ENCODE measurements at places on chromosomes 1 and 21.

DNA sequence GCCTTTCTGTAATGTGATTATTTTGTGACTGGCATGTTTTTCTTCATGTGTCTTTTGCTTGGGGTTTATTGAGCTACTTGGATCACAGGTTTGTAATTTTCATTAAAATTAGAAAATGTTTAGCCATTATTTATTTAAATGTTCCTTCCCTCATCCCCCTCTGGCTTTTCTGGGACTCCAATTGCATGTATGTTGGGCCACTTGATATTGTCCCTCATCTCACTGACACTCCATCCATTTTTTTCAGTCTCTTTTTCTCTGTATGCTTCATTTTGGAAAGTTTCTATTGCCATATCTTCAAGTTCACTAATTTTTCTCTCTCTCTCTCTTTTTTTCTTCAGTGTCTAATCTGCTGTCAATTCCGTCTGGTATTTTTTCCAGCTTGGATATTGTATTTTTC lies 390.1 kb downstream of the PRDM2 start:
- no peak for DNase-seq

DNA sequence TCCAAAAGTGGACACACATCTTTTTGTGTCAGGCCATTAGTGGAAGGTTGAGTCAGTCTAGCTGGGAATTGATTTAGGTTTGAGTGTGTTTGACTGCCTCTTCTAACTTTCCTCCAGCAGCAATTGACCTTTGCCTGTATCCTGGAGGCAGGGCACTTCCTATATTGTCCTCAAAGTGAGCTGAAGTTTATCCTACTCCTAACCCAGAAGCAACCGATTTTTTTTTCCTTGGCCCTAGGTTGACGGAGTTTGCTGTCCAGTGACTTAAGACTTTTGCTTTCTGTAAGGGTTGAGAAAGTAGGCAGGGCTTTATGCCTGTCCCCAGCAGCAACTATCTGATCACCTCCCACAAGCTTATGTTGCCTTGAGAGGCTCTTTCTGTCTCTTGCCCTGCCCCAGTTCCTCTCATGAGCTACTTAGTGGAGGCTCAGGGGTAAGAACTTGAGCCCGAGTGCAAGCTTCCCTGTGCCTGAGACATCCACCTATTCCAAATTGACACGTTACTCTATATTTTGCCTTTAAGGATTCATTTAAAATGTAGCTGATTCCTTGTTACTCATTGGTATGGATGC lies 30.9 kb downstream of the SLC35F3 start:
- no peak for DNase-seq

DNA sequence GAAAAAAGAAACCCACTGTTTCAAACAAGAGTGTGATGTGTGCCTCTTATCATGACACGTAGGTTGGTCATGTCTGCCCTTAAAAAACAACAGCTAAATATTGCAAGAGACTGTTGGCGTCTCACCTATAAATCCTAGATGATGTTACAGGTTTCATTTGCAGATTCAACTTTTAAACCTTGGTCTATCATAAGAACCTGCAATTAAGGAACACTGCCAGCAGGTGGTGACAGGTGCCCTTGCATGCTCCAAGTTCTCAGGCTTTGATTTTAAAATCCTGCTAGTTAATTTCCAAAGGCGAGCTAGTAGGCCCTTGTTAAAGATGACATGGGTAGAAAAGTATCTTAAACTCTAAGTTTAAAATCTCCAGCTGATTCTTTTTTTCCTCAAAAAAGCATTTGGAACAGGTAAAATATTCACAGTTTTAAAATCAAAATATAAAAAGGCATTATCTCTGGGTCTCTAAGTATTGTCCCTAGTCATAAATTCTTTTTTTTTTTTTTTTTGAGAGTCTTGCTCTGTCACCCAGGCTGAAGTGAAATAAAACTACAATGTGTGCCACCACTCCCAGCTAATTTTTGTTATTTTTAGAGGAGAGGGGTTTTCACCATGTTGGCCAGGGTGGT lies 39.1 kb downstream of the CLSTN1 start:
- peak; percentile 58 for DNase-seq

DNA sequence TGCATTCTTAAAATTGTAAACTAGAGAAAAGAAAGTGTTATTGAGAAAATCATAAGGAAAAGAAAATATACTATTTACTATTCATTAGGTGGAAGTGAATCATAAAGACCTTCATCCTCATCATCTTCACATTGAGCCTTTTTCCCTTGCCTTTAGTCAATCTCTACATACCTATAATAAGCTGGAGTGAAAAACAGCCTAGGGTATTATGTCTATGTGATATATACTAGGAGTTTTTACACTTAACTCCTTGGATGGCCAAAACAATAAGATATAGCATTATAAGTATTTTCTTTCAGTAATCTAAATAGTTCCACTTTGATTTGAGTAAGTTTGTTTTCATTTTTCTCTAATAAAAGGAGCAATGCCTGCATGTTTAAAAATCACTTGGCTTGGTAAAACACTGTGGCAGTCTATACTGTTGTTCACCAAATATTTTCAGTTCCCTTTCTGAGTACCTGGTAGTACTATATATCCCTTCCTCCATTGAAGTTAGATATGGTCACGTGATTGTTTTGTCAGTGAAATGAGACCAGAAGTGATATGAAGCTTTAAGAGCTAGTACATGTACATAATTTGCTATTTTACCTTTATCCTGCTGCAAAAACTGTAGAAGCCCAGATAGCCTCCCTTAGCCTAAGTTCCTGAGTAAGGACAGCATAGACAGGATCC lies 78.3 kb downstream of the CLEC20A start:
- no peak for DNase-seq

- peak; percentile 27 for DNase-seq
These were observed 23.5 kb downstream of the F11R start for GRCh38 chr1:160997323-160998038.

GRCh38 chr1:166189126-166189525 lies 22.3 kb upstream of the FAM78B start:
- DNase-seq: no peak

DNA sequence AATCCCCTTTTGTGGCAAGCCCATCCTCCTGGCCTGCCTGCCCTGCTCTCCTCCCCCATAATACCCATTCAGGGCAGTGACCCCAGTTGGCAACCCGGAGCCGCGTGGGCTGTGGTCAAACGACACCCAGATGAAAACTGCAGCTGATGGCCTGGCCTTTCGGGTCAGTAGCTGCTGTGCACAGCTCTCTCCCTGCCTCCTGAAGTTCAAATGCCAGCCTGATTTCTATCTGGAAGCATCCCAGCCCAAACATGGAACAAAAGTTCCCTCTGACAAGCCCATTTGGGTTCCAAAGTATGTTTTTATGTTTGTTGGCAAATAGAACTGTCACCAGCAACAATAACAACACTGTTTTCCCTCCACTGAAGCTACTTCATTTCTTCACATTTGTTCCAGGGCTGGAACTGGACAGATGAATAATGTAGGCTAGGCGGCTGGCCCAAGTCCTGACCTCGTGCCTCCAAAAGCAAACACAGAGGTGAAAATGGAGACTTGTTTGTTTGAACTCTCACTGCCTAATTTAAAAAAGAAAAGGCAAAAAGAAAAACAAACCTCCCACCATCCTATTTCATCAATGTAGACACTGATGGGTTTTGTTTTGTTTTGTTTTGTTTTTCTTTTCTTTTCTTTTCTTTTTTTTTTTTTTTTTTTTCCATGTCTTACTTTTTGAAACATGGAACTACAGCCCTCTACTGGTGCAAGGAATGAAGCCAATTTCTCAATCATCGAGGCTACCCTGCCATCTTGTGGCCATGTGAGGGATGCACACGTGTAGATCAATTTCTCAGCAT lies 179.0 kb downstream of the ADSS2 start:
- peak; percentile 63 for DNase-seq

DNA sequence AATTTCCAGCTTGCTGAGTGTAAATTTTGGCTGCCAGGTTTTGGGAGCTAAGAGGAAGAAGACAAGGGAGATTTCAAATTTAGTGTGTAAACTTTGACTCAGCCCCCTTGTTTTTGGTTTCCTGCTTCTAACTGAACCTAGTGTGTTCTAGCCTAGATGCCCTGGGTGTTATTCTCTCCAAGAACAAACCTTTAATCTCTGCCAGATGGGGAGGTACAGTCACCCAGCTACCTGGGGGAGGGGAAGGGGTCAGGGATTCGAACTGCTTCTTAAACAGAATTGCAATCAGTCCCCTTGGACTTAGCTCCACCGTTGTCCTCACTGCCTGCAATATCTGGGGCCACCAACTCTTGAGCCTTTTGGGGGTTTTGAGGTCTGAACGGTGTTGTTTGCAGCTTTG lies 238.9 kb downstream of the KIF26B start:
- DNase-seq: no peak

DNA sequence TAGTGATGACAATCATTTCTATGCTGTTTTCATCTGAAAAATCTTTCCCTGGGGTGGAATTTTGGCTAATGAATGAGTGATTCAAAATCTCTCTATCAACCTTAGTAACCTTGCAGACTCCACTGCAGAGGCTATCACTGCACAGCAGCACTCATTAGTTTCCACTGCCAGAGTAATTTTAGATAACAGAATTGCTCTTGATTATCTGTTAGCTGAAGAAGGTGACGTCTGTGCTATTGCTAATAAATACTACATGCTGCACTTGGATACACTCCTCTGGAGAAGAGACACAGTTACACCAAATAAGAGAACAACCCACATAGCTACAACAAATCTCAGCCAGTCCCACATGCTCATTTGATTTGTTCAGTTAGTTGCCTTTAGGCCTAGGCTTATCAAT lies 1348.4 kb downstream of the NCAM2 start:
- DNase-seq: no peak

- no peak for DNase-seq
These were observed 152.6 kb upstream of the RNPC3 start for GRCh38 chr1:103372866-103373265.

- no peak for DNase-seq
These were observed 36.6 kb downstream of the DOP1B start for GRCh38 chr21:36193200-36193599.

DNA sequence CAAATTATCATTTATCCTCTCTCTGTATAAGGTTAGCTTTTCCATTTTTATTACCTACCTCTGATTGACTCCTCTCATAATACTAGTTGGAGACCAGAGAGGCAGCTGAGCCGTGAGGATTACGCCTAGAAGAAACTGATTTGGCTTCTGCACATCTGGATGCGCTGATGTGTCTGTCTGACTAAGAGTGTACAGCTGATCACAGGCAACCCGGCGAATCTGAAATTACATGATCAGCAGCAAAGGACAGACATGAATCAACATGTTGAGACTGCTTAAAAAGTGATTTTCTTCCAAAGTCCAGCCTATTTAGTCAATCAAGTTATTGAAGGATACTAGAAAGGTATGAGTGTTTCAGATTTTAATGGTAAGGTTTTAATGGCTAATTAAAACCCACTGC lies 81.2 kb downstream of the PCSK9 start:
- no peak for DNase-seq

- DNase-seq: no peak
These were observed 218.3 kb upstream of the SGIP1 start for GRCh38 chr1:66315671-66316070.

DNA sequence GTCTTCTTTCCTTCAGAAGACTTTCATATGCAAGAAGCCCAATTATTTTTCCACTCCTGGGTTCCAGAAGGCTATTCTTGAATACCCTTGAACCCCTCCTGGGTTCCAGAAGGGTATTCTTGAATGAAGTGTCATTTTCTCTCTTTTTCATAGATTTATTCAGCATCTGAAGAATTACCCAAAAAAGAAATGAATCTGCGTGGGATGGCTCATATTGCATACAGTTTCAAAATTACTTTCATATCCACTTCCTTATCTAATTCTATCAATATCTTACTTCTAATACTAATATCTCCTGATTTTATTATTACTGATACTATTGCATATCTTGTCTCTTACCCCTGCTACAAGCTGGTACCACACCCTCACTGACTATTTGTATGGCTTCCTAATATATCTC lies 22.6 kb upstream of the RABGAP1L start:
- DNase-seq: no peak

GRCh38 chr1:150387200-150387599 lies 23.3 kb downstream of the RPRD2 start:
- DNase-seq: no peak

DNA sequence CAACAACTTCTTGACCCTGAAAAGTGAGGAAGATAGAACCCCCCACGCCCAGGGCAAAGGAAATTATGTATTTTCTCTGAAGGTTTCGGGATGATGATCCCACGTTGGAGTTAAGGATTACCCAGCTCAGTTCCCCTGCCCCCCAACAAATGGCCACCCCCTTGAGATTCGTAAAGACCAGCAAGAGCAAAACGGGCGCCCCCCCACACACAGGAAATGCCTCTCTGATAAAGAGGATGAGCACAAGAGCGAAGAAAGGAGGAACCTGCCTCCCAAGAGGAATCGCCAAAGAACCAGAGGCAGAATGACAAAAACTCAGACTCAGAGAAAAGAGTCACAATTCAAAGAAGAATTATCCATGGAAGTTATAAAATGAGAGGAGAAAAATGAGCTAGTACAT lies 576.9 kb downstream of the MATN1 start:
- no peak for DNase-seq

GRCh38 chr21:39363607-39364555 lies 15.0 kb upstream of the HMGN1 start:
- no peak for DNase-seq

GRCh38 chr1:231959225-231959884 lies 332.8 kb downstream of the DISC1 start:
- DNase-seq: no peak

DNA sequence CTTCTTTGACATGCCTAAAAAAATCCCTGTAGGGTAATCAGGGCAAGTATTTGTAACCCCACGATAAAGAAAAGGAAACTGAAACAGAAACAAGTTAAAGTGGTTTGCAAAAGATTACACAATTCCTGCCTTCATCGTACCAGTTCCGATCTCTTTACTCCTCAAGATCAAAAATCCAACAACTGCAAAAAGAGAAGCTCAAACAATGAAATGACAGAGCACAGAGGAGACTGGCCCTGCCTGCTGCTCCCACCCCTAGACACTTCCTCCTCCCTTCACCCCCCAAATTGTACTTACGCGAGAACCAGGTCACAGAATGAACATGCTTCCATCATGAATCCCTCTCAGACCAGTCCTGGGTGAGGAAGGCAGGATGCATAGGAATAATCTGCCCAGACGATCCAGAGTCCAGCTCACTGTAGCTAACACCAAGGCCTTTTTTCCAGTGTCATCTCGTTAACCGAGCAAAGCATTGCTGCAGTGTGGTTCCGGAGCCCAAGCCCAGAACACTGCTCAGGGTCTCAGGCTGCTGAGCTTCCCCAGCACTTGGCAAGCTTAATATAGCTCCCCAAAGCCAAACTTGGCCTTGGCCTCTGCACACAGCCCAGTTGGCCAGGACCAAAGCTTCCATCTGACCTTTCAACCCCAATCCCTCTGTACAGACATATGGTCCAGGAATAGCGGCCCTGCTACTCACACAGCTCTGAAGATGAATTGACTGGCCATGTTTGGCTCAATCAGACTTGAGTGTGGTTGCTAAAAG lies 20.3 kb downstream of the RXRG start:
- DNase-seq: no peak
